ENCODE measurements at places on chromosomes 4 and X.

GRCh38 chrX:133606990-133607389 lies 191.7 kb upstream of the GPC4 start:
- no peak for DNase-seq

DNA sequence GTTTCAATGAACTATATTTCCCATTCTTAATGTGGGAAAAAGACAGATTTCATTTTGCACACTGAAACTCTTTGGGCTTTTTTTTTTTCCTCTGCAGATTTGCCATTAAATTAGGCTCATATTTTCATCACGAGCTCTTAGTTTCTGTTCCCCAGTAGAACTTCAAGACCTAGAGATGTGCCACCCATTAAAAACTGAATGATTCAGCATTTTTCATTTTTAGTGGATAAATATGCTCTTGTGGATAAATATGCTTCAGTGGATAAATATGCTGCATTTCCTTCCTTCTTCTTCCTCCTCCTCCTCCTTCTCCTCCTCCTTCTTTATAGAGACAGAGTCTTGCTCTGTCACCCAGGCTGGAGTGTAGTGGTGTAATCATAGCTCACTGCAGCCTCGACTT lies 322.4 kb upstream of the PRKX start:
- no peak for DNase-seq

GRCh38 chr4:77012726-77013125 lies 63.1 kb downstream of the CCNI start:
- DNase-seq, result no peak

DNA sequence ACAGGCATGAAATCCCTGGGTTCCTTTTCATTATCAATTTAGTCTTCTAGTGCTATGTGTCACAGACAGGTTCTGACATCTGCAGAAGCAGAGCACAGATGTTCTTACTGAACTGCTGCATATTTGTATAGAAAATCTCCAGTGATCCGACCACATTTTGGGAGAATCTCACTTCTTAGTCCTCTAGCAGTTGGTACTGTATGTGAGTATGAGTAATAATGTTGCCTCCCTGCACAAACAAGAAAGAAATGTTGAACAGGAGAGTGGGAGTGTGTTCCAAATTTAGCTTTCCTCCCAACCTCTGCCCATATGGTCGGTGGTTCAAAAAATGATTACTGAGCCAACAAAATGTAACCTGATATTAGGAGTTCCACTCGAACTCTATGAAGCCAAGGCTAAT lies 165.3 kb upstream of the GPC4 start:
- no peak for DNase-seq

DNA sequence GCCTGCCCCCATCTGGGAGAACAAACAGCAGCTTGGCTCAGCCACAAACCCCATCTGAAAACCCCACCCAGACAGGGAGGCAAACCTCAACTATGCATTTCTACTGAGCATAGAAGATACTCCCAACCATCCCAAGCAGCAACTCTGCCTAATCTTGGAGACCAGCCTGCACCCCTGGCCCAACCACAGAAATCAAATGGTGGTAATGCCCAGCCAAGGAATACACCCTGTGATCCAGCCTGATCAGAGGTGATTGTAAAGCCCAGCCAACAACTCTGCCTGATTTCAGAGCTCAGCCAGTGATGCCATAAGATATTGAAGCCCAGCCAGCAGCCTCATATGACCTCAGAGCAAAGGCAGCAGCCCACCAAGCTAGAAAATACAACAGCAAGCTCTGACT lies 19.8 kb downstream of the TMLHE start:
- no peak for DNase-seq

GRCh38 chr4:10753856-10754402 lies 69.4 kb upstream of the CLNK start:
- DNase-seq, result no peak

DNA sequence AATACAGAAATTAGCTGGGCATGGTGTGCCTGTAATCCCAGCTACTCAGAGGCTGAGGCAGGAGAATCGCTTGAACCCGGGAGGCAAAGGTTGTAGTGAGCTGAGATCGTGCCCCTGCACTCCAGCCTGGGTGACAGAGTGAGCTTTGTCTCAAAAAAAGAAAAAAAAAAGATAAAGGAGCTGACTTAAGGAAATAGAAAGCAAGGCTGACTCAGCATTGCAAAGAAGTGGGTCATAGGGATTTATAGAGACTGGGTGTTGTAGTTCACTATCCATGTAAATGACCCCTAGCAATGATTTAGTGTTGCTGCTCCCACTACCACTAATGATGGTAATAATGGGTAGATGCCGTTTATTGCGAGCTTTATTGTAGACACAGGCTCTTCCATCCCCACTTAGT lies 47.6 kb downstream of the ADD1 start:
- no peak for DNase-seq

DNA sequence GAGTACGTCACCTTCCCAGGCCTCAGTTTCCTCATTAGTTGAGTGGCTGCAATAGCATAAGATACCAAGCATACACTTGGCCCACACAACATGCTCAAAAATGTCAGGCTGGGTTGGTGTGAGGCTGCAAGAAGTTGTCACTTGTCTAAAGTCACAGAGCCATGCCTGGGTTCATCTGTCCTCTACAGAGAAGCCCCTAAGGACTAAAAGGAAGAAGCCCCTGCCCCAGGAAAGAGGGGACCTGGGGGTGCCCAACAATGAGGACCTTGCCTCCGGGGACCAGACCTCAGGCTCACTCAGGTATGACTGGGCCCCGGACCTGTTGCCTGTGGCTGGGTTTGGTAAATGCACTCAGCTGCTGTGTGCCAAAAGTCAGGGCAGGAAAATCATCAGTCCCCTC lies 82.7 kb downstream of the CRMP1 start:
- DNase-seq, result no peak

DNA sequence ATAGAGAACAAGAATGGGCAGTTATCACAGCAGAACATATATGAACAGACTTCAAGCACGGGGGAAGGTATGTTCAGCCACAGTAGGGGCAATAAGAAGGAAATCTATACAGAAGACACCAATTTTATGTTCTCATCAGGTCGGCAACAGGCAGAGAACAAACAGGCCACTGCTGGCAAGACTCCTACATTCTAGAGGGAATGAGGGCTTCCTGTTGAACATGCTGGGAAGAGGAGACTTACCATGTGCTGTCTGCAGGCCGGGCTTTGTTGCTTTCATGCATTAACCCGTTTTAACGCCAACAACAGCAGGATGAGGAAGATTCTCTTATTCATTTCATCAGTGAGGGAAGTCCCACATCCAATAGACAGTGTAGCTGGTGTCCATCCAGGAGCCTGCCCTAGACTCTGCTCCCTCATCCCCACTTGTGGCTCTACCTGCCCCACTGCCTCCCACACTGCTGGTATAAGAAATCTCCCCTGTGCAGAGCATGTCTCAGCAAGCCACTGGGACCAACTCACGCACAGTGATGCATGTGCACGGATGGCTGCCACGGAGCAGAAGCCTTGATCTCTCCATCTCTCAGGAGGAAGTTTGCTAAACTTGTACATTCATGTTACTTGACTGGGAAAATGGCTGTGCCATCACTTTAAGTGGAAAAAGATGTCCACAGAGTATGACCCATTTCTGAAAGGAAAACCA lies 84.5 kb downstream of the ACOX3 start:
- no peak for DNase-seq

DNA sequence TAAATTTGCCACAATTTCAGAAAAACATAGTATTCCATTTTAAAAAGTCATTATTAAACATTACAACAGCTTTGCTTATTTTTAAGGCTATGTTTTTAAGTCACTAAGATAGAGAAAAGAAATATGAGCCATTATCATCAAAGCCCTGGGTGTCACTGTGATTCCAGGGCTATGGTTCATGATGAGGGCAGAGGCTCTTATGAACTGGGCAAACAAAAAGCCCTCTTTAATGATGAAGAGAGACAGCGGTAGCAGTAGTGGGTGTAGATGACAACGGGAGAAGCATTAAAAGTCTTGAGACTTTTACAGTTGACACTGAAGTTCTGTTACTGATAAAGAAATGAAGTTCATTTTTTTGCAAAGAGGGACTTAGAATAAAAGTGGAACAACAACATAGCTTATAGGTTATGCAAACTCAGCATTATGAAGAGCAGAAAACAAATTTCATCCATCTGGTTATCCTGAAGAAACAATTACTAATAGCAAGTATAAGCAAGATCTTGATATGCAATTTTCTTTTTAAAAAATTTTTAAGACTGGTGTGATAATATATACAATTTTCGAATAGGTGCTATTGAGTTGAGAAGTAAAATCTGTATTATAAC lies 202.7 kb upstream of the ETNPPL start:
- DNase-seq, result no peak

DNA sequence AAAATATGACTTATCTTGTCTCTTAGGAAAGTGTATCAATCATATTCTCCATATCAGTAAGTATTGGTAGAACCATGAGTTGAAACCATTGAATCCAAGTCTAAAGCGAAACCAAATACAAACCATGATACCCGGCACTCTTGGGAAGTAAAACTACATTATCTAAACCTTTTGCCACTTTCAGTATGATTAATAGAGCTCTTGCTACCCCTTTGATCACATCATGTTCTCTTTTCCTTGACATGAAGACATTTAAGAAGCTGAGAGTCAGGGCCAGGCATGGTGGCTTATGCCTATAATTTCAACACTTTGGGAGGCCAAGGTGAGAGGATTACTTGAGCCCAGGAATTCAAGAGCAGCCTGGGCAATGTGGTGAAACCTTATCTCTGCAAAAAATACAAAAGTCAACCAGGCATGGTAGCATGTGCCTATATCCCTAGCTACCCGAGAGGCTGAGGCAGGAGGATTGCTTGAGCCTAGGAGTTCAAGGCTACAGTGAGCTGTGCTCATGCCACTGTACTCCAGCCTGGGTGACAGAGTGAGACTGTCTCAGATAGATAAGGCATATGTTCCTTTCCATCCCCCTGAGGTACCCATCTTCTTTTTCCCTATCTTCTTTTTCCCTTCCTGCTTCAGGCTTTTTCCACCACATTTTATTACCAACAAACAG lies 45.4 kb downstream of the CEP135 start:
- no peak for DNase-seq

- DNase-seq, result no peak
Observed at GRCh38 chr4:129342819-129343408, 247.0 kb downstream of the C4orf33 start.

DNA sequence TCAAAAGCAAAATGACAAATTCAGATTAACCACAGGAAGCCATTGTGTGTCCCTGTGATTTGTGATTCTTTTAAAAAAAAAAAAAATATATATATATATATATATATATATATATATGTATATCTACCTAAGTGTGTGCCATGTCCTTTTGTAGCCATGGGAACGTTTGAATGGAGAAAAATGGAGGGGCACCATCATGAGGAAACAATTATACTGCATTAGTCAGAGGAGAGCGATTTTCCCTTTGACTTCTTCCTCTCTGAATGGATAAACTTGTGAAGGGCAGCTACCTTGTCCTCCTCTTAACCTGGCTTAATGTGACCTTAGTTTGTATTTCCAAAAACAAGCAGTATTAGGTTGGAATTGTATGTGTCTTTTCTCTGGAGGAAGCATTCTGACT lies 23.3 kb upstream of the CBLL2 start:
- no peak for DNase-seq

DNA sequence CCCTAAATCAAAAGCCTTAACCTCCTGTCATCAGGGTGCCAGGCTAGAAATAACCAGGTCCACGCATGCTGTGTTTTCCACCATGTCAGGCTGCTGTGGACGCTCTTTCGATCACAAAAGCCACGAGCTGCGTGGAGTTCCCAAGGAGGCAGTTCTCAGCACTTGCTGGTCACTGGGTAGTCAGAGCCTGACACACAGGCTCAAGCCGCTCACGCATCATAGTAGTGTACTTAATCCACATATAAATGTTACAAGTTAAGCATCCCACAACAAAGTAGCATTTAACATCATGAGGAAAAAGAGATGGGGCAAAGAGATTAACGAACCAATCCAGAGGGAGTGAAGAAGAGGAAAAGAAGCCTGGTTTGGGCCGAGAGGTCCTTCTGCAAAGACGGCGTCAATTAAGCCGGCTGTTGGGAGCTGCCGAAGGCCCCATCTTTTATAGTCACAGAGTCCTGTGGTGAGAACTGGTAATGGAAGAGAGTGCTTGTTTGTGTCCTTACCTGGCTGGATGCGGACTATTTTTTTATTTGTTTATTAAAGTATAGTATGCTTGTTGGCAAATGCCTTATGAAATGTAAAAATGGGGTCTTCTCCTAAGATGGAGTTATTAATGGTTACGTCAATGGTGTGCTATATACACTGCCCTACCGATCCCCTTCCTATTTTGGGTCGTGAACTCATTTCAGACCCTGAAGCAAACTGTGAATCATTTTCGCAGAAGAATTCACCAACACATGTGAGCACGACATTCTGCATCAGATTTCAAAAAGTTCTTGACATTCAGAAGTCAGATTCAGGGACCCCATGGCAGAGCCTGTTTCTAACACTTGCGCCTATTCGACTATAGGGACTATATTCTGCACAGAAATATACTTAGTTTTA lies 675 bp downstream of the PRIMPOL start:
- no peak for DNase-seq

GRCh38 chr4:75058486-75058885 lies 125.6 kb downstream of the PARM1 start:
- DNase-seq, result no peak

DNA sequence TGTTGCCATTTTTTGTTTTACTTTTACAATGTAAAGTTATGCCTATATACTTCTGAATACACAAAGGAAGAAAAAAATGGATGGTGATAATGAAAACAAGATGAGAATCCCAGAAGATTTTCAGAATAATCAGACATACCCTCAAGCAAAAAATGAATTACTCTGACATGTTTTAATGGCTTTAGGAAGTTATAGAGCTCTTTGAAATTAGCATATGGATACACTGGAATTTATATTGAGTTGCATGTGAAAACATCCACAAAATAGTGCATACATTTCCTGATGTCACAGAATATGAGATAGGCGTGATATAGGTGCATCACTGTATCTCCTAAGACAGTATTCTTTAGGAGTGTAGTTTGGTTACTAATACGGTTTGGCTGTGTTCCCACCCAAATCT lies 351.3 kb downstream of the SLC7A11 start:
- DNase-seq, result no peak

- no peak for DNase-seq
Observed at GRCh38 chr4:33189169-33189568, 2469.0 kb downstream of the PCDH7 start.

GRCh38 chr4:2434420-2434819 lies 15.7 kb downstream of the CFAP99 start:
- DNase-seq, result no peak

Measured in stimulated activated CD8-positive, alpha-beta memory T cell treated with anti-CD3 and anti-CD28 coated beads, Interleukin-4, amount 100 ng/mL, for 24 hours (primary cell).